DMS153 (cell line): ENCODE measurements at places on chromosomes 6 and 20.

GRCh38 chr20:3164763-3165410, 5.2 kb upstream of the FASTKD5 start:
- DNase-seq, result no peak

GRCh38 chr20:38369389-38369788, 23.1 kb downstream of the LBP start:
- no peak for DNase-seq

- no peak for DNase-seq
Observed at GRCh38 chr6:113701552-113702254, 155.4 kb upstream of the MARCKS start.

DNA sequence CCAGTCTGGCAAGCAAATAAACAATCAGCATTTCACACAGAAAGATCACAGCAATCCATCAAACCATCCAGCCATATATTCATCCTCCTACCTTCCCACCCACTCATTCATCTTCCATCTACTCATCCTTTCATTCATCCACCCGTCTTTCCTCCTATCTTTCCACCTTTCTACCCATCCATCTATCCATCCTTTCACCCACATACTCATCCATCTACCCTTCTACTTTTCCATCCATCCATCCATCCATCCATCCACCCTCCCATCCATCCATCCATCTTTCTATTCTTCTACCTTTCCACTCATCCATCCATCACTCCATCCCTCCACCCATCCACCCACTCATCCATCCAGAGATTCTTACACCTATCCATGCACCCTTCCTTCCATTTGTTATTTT, 49.3 kb downstream of the KIAA0319 start:
- DNase-seq, result no peak

- no peak for DNase-seq
Observed at GRCh38 chr6:47773005-47773404, 8.8 kb upstream of the OPN5 start.

DNA sequence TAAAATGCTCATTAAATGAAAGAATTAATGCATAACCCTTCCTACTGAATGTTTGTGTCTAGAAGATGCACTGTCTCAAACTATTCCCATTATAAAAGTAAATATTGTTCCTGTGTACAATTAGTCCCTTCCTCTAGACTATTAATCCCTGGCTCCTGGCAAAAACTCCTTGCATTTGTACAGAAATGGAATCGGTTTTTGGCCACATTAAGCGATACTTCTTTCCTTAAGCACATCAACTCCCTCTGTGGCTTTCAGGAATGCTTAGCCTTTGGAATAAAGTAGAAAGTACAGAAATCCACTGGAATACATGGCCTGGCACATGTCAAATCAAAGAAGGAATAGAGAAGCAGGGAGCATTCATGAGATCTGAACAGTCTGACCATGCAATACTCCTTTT, 179.8 kb downstream of the GMPR start:
- no peak for DNase-seq

DNA sequence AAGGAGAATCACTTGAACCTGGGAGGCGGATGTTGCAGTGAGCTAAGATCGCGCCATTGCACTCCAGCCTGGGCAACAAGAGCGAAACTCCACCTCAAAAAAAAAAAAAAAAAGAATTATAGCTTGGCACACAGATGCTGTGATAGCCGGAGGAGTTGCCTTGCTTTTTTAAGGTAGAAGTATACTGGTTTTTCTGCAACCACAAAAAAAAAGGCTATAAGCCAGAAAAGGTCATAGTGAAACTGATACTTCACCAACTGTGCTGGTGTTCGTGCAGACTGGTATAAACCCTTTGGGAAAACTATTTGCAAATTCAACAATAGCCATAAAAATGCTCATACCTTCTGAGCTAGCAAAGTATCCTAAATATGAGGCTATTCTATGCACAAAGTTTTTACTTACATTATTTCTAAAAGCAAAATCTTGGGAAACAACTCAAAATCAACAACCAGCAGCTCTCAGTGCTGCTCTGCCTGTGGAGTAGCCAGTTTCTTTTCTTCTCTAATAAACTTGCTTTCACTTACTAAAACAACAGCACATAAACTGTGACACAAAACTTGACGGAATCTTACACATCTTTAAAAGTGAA, 44.0 kb downstream of the B4GALT5 start:
- DNase-seq, result no peak

GRCh38 chr6:152957796-152958195, 25.0 kb downstream of the FBXO5 start:
- DNase-seq, result no peak

- DNase-seq, result no peak
Observed at GRCh38 chr6:168031411-168031971, 34.0 kb downstream of the KIF25 start.

DNA sequence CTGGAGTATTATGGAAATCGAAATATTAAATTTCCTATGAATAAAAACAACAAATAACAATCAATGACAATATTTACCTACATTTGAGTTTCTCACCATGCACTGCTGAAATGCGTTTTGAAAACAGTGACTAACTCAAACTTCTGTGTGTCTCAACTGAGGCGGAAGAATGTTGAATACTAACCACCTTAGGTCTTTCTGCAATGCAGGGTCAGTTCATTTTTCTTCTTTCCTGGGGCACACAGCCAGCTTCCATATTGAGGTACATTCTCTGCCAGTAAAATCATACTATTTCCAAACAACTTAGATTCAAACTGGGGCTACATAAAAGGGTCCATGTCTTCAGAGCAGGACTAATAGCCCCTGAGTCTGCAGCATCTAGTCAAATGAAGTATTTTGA, 310.1 kb downstream of the UTRN start:
- DNase-seq, result no peak

GRCh38 chr20:14223806-14224205, 113.6 kb downstream of the FLRT3 start:
- DNase-seq, result no peak

DNA sequence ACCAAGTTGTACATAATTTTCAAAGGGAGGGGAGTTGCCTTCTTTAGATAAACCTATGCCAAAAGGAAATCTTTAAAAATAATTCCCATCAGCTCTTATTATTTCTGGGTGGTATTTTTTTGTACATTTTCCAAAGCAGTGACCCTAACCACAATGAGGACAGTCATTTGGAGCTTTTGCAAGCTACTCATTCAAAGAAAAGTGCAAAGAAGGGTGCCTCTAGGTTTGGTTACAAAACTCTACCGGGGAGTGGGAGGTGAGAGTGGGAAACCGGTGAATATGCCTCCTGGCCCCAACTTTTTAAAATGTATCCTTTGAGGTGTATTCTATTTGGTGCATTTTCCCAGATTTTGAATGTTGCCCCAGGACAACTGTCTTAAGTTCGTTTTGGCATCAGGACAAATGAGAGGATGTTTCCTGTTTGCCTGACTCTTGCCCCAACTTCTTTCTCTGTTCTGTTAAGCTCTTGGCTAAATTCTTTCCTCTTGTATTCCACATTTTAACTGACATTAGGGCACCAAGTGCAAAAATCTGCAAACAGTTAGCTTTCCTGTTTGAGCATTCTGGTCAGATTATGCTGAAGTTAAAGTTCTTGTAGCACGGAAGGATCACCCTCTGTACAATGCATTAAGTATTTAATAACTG, 78.9 kb downstream of the SLX4IP start:
- no peak for DNase-seq

- no peak for DNase-seq
Observed at GRCh38 chr20:237929-238328, 10.9 kb downstream of the DEFB129 start.

DNA sequence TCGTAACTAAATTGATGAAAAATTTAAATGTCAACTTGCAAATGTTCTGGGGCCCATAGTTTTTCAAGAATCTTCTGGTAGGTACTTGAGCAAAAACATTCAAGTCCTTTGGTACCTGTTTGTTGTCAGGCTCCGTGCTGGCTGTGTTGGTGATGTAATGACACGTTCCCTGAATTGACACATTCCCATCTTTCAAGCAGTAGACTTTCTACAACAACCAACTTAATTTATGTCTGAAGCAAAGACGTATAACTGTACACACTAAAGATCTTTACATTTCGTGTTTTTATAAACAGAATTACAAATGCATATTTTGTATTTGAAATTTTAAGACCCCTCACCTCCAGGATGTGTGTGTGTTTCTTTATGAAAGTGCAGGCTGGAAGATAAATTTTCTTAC, 49.5 kb downstream of the NCOA3 start:
- DNase-seq, result no peak

GRCh38 chr6:25312703-25313102, 33.5 kb downstream of the CARMIL1 start:
- DNase-seq, result no peak

DNA sequence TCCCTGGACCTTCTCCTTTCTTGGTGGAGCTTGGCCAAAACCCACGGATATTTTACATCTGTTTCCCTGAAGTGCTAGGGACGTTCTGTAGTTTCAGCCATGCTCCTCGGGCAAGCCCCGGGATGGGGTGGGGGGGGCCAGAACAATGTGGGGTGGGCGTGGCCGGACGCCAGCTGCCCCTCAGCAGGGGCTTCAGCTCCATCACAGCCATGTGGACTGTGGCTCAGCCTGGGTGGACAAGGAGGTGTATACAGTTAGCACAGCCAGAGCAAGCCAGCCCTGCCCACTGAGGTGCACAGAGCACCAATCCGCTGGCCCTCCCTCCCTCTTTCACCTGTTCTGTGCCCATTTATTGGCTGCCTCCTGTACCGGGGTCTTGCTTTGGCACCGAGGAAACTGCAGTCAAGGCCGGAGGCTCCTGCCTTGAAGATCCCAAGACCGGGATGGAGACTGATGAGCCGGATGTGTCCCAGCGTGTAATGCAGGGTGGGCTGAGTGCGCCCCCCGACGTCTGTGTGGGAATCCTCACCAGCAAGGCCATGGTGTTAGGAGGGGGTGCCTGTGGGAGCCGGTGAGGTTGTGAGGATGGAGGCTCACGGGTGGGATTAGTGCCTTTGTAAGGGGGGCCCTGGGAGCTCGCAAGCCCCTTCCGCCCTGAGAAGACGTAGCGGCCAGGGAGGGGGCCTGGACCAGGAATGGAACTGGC, 28.0 kb downstream of the FRMD1 start:
- no peak for DNase-seq

DNA sequence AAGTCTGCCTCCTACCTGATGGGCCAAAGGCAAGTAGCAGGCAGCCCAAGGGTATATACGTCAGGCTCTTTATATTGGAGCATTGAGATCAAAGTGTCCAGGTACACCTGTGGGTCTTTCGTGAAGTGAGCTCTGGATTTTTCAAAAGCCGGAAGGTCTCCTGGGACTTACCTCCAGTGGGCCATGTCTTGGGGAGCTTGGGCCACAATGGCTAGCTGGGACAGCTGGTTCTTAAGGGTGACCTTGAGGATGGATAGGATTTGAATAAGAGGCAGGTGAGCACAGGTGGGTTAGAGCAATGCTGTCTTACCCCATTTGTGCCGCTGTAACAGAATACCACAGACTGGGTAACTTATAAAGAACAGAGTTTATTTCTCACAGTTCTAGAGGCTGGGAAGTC, 153.4 kb downstream of the CDC5L start:
- DNase-seq, result no peak

DNA sequence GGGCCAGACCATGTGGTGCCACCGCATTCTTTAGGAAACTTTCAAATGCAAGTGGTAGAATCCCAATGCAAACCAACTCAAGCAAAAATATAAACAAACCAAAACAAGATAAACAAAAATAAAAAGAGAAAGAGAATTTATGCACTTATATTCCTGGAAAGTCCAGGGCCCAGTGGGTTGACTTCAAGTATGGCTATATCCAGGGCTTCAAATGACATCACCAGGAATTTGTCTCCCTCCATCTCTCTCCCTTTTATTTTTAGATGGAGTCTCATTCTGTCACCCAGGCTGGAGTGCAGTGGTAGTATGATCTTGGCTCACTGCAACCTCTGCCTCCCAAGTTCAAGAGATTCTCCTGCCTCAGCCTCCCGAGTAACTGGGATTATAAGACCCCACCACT, 56.1 kb upstream of the PNRC1 start:
- no peak for DNase-seq

GRCh38 chr6:99607416-99608036, 893 bp downstream of the PRDM13 start:
- DNase-seq, result no peak

GRCh38 chr6:6007366-6008088, 802 bp upstream of the NRN1 start:
- DNase-seq, result peak; percentile 51

- no peak for DNase-seq
Observed at GRCh38 chr6:142857796-142858555, 87.0 kb downstream of the HIVEP2 start.

GRCh38 chr6:94859924-94860323, 717.4 kb upstream of the MANEA start:
- no peak for DNase-seq

GRCh38 chr20:17497821-17498580, 33.2 kb downstream of the BFSP1 start:
- DNase-seq, result no peak

DNA sequence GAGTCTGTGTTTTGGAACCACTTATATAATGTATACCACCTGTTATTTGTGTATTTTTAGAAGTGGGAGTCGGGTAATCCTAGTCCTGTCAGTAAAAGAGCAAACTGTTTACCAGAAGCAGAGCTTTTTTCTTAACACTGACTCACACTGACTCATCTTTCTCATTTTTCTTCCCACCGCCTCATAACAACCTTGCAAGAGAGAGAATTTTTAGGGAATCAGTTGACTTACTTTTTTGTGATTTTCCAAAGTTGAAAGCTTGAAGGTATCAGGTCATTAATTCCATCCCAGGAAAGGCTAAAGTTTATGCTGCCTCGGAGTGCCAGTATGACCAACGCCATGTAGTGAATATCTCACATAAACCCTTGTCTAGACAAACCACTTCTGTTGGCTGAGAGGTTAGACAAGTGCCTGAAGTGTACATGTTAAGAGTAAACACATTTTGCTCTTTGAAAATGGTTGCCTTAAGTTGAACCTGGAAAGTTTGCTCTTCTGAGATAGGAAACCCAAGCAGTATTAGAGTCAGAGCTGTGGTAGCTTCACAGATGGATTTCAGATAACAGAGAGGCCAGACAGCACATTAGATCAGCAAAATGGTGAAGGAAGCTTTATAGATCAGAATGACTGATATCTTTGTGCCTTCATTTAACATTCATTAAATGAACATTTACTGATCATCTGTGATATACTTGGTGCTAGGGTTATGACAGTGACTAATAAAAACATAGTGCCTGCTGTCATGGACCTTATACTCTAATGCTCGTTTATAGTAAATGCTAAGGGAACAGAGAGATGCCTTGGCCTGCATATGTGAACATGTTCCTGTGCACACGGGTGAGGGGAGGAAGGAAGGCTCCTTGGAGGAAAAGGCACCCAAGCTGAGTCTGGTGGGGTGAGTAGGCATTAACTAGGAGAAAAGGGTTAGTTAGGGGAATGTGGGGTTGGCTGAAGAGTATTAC, 29.1 kb upstream of the PKIG start:
- DNase-seq, result no peak

- DNase-seq, result no peak
Observed at GRCh38 chr6:154428897-154429296, 72.3 kb upstream of the IPCEF1 start.

- DNase-seq, result no peak
Observed at GRCh38 chr20:9353916-9354276, 160.5 kb upstream of the LAMP5 start.

- no peak for DNase-seq
Observed at GRCh38 chr6:129280749-129281148, 397.8 kb downstream of the LAMA2 start.
